ENCODE measurements at places on chromosomes 11 and 22.
A peak's percentile ranks its signal among the peaks of the same experiment; 100 is the strongest.

DNA sequence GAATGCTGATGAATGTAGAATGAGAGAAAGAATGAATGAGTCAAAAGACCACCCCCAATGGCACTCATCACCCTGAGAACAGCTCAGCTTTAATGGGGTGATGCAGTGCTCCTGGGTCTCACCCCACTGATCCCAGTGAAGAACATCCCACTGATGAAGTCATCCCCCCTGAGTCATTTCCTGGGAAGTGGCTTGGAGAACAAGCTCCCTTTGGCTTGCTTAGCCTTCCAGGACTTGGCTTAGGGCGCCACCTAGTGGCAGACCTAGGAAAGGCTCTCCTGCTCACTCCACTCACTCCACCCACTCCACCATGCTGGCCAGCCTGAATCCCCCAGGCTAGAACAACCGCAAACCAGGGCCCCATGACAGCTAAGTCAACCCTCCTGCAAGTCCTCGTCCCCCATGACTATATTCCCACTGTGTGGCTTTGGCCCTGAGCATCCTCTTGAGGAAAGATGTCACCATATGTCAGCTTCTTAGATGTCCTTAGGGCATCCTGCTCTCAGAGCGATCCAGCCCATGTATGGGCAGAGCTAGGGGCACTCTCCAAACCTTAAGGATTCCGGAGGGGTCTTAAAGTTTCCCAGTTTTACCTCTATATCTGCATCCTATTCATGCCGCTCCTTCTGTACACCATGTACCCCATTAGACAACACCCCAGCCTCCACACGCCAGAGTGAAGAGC, 17.8 kb upstream of the TMPRSS13 start:
- DNase-seq = peak; percentile 68

DNA sequence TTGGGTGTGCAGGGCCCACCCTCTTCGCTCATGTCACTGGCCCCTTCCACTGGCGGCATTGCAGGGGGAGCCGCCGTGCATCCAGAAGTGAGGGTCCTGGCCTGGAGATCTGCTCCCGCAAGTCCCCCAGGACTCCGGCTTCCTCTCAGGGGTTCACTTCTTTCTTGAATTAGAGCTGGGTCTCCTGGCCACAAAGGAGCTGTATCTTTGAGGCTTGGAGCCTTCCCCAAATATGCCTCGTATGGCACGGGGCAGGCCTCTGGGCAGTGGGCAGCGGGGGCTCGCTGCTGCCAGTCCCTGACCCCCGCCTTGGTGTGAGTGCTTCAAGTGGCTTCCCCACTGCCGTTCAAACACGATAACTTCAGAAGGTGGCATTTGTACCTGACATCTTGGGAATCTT, 7.4 kb upstream of the IFITM3 start:
- no peak for DNase-seq

GRCh38 chr11:130037058-130037457, 32.6 kb upstream of the APLP2 start:
- no peak for DNase-seq

- DNase-seq = no peak
These were observed 3.0 kb upstream of the SEPTIN3 start for GRCh38 chr22:41966225-41966606.

- DNase-seq = peak; percentile 56
These were observed at the start of gene TMEM25 for GRCh38 chr11:118530683-118531596. Gene TMEM25, plus strand, starts transcription at chr11:118531192. Its CDS starts 610 bp downstream, at chr11:118531802.

GRCh38 chr11:29127461-29127860, 889.4 kb downstream of the KCNA4 start:
- no peak for DNase-seq

- DNase-seq = no peak
These were observed 28.7 kb downstream of the UPB1 start for GRCh38 chr22:24523873-24524272.

- no peak for DNase-seq
These were observed 96.9 kb downstream of the CNTN5 start for GRCh38 chr11:99117603-99118002.

DNA sequence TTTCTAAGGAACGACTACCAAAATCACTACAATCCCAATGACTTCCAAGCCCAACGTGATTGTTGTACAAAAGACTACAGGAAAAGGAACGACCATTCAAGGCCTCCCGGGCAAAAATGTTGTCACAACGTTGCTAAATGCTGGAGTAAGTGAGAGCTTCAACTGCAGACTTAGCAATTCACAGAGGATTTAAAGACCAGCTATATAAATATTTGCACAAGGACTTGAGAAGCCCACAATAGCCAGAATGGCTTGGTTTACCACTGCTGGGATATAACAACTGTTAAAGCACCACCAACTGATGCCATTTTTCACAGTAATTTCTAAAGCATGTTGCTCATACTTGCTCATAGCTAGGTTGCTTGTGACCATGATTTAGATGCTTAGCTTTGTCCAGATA, 78.3 kb downstream of the EMSY start:
- DNase-seq = no peak

DNA sequence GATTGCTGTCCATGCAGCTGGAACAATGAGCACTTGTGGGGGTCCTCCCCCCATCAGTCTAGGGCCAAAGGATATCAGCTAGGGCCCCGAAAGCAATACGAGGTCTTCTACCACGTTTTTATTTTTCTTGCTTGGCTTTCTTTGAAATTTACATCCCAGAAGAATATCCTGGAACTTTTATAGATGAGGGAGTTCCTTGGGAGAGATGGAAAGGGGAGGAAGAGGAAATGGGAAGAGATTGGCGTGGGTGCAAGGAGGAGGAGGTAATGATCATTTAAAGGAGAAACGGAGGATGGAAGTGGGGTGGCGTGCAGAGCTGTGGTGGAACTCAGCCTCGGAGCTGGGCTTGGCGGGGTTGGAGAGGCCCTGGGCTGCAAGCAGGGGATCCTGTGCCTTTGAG, 90.3 kb downstream of the SNX19 start:
- no peak for DNase-seq

GRCh38 chr11:11313902-11314692, 39.0 kb downstream of the CSNK2A3 start:
- DNase-seq = no peak

DNA sequence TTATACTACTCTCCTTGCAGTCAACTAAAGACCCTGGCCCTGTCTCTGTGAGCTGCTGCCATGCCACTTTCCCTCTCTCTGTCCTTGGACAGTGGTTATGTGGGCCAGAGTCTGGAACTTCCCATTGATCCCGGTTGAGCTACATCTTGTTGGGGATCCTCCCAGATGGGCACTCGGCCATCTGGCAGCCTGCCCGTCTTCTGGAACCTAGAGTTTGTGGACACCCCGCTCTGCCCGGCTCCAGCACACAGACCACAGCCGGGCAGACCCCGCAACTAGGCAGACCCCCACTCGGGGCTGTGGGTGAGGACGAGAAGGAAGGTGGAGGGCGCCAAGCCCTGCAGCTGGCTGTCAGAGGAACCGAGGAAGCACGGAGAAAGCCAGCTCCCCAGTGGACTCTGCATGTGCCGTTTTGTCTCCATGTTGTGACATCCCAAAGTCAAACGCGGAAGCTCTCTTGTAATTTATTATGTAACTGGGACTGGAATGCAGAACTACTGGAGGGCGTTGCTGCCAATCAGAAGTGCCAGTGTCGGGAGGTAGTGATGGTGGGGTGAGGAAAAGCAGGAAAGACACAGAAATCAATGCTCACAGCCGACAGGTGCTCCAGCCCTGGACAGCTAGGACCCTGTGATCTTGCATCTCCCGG, 207.7 kb downstream of the CEP164 start:
- DNase-seq = no peak

GRCh38 chr11:132254906-132255305, 884.5 kb downstream of the NTM start:
- DNase-seq = no peak

DNA sequence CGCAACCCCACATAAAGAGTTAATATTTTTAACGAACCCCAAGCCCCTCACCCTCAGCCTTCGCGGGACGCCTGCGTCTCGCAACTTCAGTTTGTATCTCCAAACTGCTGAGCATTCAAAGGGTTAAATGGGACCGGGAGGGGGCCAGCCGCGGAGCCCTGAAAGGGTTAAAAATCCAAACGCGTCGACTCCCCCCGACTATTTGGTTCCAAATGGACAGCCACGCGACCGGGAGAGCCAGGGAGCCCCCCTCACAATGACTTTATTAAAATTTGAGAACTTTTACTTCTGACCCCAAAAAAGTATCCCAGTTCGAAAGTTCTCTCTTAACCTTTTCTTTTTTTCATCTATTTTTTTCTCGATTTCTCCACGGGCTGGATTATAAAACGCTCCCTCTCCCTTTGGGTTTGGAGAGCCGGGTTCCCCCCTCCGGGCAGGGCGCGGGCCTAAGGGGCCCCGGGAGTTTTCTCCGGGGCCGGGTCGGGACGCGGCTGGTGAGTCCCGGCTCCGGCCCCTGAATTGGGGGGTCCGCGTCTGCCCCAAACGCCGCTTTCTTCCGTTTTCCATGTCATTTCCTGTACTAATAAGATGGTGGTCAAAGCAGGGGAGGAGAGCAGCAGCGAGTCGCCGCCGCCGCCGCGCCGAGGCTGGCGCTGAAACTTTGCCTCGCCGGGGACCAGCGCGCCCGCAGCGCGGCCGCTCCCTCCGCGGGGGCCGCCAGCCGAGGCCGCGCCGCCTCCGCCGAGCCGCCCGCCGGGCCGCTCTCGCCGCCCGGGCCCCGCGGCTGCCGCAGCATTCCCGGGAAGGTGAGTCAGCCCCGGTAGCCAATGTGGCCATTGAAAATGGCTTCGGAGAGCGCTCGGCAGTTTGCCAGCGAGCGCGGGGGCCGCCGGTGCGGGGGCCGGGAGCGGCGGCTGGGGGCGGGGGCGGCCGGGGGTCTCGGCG, at the start of gene PRDM11:
PRDM11 (plus strand) TSS at position 568 of the 945 bp plus-strand sequence. CDS start 35,128 bp downstream, outside the sequence.
- peak; percentile 34 for DNase-seq

DNA sequence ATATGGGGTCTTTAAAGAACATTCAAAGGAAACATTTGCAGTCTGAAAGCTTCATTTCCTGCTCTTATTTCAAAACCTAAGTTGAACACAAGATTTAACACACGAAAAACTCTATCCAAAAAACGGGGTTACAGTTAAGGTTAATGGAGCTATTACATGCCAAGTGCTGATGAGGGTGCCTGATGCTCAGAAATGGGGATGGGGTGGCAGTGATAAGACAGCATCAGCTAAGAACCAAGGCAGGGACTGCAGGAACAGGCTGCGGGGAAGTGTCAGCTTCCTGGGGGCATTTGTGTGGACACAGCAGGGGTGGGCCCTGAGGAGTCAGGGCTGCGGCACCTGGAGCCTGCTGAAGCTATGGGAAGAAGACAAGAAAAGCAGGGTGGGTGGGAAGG, 12.2 kb downstream of the DGCR2 start:
- DNase-seq = no peak

DNA sequence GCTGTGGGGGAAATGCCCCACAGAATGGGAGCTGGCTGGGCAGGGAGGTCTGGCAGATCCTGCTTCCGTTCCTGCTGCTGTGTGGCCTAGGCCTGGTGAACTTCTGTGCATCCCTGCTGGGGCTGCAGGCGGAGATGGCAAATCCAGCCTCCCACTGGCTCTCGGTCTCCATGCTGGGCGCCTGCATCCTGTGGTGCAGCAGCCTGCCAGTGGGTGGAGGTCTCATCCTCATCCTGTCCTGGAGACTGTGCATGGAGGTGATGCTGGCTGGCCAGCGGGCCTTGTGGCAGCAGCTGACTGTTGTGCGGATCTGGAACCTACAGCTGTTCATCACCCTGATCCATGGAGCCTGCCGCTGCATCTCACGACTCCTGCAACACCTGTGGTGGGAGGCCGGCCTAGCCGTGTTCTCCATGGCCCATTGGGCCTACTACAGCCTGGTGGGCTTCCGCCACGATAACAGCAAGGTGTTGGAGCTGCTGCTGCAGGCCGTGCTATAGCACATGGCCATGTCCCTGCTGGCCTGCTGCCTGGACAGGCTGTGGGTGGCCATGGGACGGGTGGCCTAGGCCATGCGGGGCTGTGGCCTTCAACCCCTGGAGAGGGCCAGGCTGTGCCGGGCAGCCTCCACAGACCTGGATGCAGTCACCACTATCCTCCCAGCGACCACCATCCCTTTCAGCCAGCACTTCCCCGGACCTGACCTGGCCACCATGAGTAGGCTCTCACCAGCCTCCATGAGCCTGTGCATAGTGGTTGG, 8.8 kb upstream of the RPL3 start:
- DNase-seq = no peak

DNA sequence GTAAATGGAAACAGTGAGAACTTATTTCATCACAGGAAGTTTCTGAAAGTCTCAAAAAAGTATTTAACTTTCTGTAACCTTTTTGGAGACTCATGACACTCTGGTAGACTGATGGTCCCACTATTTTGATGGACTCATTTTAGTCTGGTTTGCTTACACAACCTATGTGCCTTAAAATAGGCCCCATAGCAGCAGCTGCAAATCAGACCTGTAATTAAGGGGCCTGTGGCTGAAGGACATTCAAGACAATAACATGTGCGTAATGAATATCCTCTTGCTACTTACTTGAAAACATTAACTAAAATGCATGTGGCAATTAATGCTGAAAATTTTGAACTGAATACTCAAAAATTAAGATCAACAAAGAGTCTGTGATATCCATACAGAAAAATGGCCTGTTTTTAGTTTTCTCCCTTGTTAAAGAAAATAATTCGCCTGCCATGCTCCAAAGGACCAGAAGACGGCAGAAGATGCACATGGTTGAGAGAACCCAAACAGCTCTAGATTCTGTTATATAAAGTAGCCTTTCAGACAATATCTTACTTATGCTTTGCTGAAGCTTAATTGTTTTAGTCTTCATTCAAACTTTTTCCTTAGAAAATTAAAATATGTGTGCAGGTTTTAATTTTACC, 568.5 kb downstream of the KCNA4 start:
- DNase-seq = no peak

DNA sequence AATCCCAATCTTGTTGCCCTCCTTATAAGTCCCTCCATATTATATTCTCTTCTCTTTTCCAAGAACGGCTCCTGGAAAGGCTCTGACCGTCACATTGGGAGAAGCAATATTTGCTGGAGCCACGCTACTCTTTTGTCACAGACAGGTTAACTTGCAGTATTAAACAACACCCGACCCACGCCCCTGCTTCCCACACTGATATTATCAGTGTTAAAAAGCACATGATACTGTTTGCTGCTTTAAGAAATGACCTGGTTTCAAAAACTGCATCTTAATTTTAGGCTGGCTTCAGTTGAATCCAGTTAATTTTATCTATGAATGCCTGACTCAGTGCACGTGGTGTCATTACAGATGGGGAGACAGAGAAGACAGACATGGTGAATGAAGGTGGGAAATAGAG, 3.1 kb downstream of the FLI1 start:
- DNase-seq = no peak

- DNase-seq = no peak
These were observed 23.4 kb upstream of the CADM1 start for GRCh38 chr11:115527534-115528125.

DNA sequence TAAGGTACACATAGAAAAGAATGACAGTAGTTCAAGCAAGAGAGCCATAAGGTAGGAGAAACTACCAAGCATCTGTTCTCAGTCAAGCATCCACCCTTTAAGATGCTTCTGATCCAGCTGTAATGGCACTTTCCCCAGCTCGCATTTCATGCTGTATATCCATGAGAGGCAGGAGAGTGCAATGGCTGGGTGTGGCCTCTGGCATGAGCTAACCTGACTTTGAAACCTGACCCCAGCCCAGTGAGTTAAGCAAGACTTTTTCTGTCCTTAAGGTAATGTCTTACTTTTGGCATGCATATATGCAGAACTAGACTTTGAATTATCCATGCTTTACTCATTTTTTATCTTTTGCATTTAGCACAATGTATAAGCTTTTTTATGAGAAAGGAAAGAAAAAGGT, 79.8 kb upstream of the CNTN5 start:
- no peak for DNase-seq

GRCh38 chr11:106679581-106679980, 338.7 kb downstream of the GUCY1A2 start:
- no peak for DNase-seq

Measured in stimulated activated CD8-positive, alpha-beta memory T cell treated with anti-CD3 and anti-CD28 coated beads, Interleukin-15, amount 100 ng/mL, for 4 hours (primary cell).